ENCODE measurements at places on chromosomes 5 and 9.

DNA sequence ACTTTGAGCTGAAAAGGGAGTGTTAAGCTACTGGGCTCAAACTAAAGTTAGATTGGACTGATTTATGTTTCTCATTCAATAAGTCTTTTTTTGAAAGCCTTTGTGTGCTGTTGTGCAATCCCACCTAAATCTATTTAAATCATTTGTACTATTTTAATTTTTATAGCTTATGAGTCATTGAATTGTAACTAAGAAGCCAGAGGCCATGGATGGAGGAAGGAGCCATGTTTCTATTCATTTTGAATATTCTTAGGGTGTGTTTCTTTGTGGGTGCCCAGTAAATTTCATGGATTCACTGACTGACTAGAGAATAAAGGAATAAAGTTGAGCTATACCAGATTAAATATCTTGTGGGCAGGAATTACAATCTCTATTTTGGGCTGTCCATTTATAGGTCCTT lies 238.5 kb downstream of the KIF4B start:
- no peak for DNase-seq

DNA sequence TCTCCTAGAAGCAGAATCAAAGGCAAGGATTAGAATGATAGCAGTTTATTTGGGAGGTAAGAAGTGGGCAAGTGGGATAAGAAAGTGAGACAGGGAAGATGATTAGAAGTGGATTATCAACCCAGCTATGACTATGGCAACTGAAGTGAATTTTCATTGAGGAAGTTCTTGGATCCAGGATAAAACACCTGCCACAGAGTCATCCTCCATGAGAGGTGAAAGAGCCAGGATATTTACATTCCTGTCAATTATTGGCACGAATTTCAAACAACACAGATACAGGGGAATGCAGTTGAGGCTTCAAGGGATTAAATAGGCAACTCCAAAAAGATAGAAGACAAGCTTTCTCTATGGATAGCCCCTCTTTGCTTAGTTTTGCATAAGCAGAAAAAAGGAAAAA lies 31.8 kb upstream of the ZNF366 start:
- no peak for DNase-seq

- DNase-seq, result no peak
These were observed 4.6 kb upstream of the CTNNA1 start for GRCh38 chr5:138748630-138749081.

DNA sequence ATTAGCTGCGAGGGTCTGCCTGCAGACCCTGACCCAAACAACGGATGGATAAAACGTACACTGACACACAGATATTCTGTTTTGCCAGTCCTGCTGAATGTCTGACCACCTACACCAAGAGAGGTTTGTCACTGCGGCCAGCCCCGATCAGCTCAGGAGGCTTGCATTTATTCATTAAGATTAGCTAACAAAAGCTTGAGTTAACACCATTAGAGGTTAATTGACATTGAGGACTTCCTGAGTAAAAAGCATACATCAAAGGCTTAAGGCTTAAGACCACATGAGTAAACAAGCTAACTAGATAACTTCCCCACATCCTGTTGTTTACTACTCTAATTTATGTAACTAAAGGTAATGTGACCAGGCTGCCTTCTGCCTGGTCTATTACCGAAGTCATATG lies 198.1 kb upstream of the TRPC7 start:
- DNase-seq, result no peak

- DNase-seq, result no peak
These were observed 466.1 kb downstream of the SPATA31D1 start for GRCh38 chr9:82454509-82455190.

- DNase-seq, result no peak
These were observed 2.3 kb downstream of the ACSL6 start for GRCh38 chr5:132008961-132009680.

DNA sequence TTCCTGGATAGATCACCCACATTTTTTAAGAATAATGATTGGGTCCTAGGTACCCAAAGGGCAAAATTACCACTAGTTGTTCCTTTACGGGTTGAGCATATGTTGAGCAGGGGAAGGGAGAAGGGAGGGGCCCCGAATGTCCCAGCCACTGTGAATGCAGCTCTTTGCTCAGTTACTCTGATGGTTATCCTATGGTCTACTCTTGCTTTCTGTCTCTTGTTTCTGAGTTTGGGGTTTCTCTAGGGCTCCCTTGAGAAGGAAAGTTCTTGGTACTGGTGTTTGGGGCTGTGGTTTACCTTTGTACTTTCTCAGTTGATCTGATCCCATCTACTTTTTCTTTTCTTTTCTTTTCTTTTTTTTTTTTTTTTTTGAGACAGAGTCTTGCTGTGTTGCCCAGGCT lies 55.6 kb downstream of the ALG2 start:
- no peak for DNase-seq
